Stimulated activated CD8-positive, alpha-beta memory T cell treated with anti-CD3 and anti-CD28 coated beads, Interleukin-4, amount 100 ng/mL, for 48 hours (primary cell): ENCODE measurements at places on chromosomes 4 and X.

- no peak for DNase-seq
Measured at GRCh38 chr4:169902658-169903345, 123.4 kb downstream of the MFAP3L start.

DNA sequence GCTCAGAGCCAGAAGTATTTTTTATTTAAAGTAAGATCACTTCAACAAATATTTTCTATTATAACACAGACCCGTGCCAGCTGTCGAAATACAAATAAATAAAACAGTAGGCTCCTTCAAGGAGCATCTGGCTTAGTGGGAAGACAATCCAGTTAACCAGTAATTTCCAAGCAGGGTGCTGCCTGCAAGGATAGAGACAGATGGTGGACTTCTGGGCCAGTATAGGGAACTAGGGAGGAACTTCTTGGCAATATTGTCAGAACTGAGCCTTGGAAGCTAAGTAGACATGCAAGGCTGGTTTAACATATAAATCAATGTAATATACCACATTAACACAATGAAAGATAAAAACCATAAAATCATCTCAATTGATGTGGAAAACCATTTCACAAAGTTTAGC, 17.0 kb upstream of the MTMR1 start:
- no peak for DNase-seq

- no peak for DNase-seq
Measured at GRCh38 chr4:111214371-111214770, 591.5 kb upstream of the PITX2 start.

DNA sequence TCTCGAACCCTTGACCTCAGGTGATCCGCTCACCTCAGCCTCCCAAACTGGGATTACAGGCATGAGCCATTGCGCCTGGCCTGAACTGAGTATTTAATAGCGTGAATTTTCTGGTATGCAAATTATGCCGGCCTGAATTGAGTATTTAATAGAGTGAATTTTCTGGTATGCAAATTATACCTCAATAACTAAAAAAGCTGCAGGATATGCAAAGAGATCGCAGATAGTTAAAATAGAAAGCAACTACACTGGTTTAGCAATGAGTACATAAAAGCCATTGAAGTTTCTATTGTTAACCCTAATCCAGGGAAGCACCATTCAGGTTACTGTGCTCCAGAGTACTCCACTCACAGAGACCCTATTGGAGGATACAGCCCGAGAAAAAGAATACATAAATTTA, 22.8 kb downstream of the FBXW7 start:
- DNase-seq: no peak

DNA sequence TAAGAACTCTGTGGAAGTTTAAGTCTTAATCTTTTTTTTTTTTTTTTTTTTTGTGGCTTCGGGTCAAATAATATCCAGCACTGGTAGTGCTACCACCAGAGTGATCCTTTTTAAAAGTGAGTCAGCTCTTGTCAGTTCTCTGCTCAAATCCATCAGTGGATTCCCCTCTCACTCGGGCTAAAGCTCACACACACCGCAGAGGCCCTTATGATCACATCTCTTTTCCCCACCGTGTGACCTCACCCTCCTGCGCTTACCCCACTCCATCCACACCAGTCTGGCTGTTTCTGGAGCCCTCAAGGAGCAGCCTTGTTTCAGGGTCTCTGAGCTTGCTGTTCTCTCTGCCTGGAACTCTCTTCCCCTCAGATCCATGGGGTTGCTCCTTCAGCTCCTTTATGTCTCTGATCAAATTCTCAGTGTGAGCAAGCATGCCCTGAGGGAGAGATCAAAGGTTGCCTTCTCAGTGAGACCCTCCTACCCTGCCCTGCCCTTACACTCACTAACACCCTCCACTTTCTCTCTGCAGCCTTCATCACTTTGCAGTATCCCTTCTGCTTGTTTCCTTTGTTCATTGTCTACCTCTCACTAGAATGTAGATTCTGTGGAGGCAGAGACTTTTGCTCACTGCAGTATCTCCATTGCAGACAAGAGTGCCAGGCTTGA, 19.8 kb upstream of the BEND4 start:
- no peak for DNase-seq

GRCh38 chrX:129932016-129932820, 26.3 kb downstream of the UTP14A start:
- DNase-seq: peak; percentile 77

DNA sequence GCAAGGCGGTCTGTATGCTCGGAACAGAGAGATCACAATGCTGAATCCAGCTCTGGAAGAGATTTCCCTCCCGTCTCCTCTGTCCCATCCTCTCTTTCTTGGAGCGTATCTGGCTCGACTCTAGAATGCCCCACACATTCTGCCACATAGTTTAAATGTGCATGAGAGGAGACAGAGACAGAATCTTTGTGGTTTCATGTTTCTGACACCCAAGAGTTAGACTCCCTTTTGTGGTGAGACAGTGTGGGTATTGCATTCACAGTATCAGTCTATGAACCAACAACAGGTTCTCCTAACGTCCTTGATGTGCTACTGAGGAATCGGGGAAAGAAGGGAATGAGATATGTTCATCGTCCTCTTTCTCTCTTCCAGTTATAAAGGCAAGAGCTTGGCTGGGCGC, 25.3 kb downstream of the FAM47E start:
- no peak for DNase-seq

GRCh38 chrX:110414679-110415439, 56.2 kb downstream of the RTL9 start:
- DNase-seq: no peak

- no peak for DNase-seq
Measured at GRCh38 chrX:5236749-5237148, 991.9 kb downstream of the NLGN4X start.

- DNase-seq: no peak
Measured at GRCh38 chrX:144612076-144612475, 635.2 kb upstream of the SPANXN1 start.

- DNase-seq: no peak
Measured at GRCh38 chrX:129099207-129099606, 424.1 kb downstream of the SMARCA1 start.

DNA sequence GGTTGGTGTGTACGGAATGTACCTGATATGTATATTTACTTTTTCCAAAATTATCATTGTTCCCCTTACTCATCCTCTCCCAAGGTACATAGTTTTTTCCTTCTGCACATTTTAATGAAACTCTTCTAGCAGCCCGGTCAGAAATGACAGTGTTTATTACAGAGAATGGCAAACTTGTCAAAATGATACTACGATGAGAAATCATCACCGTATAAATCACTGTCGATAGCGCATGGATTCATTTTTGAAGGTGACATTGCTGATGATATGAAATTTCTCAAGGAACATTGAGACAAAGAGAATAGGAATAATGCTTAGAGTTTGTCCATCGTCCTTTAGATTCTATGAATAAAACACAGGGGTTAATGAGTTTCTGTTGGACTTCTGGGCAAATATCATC, 30.6 kb downstream of the FAM114A1 start:
- no peak for DNase-seq

GRCh38 chrX:150837845-150838244, 60.6 kb downstream of the CD99L2 start:
- DNase-seq: no peak

- no peak for DNase-seq
Measured at GRCh38 chr4:67933038-67933437, 30.3 kb downstream of the TMPRSS11A start.

- no peak for DNase-seq
Measured at GRCh38 chr4:151329217-151330007, 4.0 kb upstream of the SH3D19 start.

DNA sequence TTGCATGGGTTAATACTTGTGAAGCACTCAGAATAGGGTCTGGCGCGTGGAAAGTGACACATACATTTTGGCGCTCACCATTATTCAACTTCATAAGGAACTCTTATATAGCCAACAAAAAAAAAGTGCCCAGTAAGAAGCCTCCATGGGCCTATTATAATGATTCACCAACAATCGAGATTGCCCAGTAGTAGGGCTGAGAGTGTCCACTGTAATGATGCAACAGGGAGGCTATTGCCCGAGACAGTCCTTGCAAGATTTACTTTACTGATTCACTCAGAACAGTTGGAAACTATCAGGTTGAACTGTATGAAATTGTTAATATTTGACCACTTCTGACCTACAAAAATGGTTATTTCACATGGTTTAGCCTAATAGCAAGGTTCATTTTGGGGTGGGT, 86.0 kb downstream of the PJA1 start:
- DNase-seq: no peak

- DNase-seq: no peak
Measured at GRCh38 chrX:109632906-109633504, 8.0 kb upstream of the KCNE5 start.
